ENCODE measurements at places on chromosomes 3 and 15.

DNA sequence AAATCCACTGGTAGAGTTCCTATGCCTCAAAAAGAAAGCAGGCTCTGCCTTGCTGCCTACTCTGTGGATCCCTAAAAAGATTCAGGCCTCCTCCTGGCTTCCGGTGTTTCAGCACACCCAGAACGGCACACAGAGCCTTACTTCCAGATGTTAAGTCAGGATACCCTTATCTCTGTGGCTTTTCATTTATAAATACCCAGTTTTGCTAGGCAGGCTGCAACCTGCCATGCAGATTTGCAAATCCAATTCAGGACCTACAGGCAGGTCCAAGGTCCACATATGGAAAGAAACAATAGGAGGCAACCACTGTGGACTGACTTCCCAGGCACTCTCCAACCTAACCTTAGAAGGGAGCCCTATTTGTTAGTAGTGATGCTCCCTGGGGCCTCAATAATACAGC is 30.7 kb downstream of the EFL1 start:
- no peak for DNase-seq

DNA sequence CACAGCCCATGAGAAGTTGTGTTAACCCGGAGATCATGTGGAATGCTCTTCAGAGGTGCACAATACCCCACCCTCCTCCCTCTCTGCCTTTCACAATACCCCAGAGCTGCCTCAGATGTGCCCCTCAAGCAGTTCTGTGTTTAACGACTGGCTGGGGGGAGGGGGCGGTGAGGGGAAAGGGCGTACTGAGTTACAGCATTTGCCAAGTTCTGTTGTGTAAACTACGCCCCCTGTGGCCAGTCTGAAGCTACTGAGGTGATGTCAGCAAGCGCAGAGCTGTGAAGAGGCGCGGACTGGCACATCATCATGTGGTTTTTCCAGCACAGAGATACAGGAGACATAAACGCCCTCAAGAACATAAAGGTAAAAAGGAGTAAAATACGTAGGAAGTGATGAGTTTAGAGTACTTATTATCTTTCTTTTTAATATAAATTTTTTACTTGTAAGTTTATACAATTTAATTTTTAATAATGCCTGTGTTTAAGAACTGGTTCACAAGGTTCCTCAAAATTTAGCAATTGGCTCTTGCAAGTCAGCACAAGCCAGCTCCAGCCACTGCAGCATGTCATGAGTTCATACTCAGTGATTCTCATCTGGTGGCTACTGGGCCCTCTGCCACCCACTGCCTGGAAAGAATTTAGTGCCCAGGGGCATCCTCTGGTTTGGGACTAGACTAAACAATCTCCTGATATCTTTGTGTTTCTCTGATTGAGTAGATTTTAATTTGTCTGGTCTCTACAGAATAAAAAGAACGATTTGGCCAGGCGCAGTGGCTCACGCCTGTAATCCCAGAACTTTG is 1.7 kb downstream of the EPB42 start:
- DNase-seq, result no peak

- no peak for DNase-seq
Observed at GRCh38 chr3:37943631-37944314, 46.8 kb upstream of the VILL start.

DNA sequence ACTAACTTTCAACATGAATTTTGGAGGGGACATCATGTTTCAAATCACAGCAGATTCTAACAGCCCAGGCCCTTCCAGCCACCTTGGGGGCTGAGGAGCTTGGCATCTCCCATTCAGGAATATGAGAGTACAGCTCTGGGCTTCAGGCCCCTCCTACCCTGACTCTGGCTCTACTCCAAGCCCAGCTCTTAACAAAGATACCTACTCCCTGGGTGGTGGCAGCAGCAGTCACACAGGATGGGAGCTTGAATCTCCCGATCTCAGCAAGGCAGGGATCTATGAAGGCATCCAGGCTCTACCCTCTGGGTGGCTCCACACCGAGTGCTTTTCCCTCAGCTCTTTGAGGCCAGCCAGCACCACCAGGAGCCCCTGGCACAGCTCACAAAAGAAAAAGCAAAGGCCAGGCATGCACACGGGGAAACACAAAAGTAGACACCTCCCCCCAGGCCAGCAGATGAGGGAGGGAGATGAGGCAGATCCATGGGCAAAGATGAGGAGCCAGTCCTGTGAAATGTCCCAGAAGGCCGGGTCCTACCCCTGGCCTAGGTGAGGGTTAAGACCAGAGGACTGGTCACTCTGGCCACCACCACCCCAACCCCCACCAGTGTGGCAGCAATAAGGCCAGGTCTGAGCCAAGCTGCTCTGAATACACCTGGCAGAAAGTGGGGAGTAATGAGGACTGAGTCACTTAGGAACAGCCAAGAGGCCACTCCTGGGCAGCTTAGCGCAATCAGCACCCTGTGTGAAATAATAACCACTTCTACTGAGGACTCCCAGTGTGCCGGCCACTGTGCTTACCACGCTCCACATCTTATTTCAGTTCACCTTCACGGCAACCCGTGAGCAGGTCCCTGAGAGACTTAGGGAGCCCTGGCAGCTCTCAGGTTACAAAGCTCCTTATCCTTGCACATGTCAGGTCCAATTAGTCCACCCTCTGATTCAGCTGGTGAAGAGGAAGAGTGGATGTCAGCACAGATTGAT is 24.3 kb downstream of the PLA2G4F start:
- DNase-seq, result peak; percentile 98

GRCh38 chr3:183710231-183710630 is 12.6 kb downstream of the YEATS2 start:
- peak; percentile 98 for DNase-seq
